ENCODE measurements at places on chromosomes 5 and 9.

GRCh38 chr9:23606107-23606506 lies 219.9 kb downstream of the ELAVL2 start:
- DNase-seq = no peak

GRCh38 chr5:96300976-96301375 lies 132.1 kb downstream of the PCSK1 start:
- DNase-seq = no peak

DNA sequence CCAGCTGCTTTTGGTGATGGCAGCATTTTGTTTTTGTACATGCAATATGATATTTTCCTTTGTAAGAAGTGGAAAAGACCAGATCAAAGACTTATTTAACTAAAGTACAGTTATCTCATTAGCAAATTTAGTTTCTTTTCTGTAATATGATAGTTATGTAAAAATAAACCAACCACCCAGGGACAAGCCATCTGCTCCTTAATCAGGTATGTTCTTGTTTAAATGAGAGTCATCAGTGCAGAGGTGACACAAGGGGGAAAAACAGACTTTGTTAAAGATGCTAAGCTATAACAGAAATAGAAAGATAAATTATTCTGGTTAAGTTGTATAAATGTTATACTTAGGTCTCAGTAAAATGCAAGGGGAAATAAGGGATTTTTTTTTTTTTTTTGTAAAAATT lies 805.7 kb upstream of the SEMA6A start:
- no peak for DNase-seq

- no peak for DNase-seq
Measured at GRCh38 chr5:80414113-80414512, 6.2 kb downstream of the ZFYVE16 start.

DNA sequence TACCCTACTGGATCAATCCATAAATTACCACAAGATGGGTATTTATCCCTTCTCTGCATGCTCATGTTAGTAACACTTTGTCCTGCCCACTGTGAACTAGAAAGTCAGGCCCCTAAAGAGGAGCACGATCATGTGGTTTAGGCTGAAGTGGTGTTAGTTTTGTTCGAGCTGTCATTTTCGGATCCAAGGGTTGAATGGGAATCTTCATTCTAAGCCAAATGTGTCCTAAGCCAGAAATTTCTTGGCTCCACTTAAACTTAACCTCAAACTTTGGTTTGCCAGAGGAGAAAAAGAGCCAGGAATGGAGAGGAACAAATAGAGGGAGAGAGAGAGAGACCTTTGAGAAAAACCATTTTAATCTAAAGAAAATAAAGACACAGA lies 837.7 kb upstream of the ZNF608 start:
- DNase-seq = no peak

- no peak for DNase-seq
Measured at GRCh38 chr5:55427157-55427556, 107.6 kb downstream of the PLPP1 start.

DNA sequence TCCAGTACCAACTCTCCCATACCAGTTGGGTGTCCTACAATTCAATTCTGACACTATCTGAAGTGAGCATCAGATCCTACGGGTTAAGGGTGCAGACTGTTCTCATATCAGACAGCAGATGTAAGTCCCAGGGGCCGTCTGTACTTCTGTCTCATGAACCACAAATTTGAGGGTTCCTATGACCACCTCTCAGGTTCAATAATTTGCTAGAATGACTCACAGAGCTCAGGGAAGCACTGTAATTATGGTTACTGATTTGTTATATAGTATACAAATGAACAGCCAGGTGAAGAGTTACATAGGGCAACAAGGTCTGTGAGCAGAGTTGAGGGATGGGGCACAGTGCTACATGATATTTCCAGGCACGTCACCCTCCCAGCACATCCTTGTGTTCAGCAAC lies 499.1 kb downstream of the DMAC1 start:
- DNase-seq = no peak
